NCI-H1092 (cell line): ENCODE measurements at places on chromosomes 2 and 18.

DNA sequence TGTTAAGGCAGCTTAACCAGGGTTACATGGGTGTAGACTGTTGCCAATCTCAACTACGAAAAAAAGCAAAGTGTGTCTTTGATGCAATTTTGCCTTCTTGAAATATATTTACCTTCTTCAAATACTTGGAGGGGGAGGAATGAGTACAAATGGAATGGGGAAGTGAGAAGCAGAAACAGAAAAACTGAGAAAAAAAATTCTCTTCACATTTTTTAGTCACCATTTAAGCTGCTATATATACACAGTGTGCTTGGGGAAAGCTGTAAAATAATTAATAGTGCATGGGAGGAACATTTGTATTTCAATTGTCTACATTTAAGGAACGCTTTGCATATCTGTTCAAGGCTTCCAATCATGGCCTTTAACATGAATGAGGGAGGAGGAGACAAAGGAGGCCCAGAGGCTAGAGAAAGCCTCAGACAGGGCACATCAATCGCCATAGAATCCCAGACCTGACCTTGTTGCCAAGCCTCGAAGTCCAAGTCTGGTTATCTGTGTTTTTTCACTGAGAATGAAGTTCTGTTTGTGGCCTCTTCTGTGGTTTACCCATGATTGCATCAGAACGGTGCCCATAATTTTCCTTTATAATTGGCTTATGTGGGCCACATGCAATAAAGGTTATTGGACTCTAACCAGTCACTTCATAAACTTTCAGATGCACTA is 158.6 kb downstream of the PIK3C3 start:
- no peak for DNase-seq

GRCh38 chr2:98459496-98460175 is 15.0 kb downstream of the INPP4A start:
- DNase-seq: no peak

- no peak for DNase-seq
Measured at GRCh38 chr2:23592898-23593751, 208.1 kb downstream of the KLHL29 start.

DNA sequence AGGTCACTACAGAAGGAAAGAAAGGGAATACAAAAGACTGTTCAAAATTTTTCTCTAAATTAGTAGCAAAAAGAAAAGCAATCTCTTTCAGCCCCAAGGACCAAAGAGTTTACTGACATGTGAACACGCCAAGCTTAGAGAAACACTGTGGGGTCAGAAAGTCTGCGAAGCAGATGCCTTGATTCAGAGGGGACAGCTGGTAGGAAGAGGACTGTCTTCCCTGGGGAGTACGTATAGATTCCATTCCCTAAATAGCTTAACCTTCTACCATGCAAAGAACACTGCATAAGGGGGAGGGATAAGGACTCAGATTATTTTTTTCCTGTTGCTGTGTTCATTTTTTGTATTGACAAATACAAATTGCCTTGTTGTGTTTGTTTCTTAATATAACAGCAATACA is 96.1 kb downstream of the IRS1 start:
- no peak for DNase-seq

GRCh38 chr2:68740400-68740914 is 5.8 kb downstream of the ARHGAP25 start:
- no peak for DNase-seq

DNA sequence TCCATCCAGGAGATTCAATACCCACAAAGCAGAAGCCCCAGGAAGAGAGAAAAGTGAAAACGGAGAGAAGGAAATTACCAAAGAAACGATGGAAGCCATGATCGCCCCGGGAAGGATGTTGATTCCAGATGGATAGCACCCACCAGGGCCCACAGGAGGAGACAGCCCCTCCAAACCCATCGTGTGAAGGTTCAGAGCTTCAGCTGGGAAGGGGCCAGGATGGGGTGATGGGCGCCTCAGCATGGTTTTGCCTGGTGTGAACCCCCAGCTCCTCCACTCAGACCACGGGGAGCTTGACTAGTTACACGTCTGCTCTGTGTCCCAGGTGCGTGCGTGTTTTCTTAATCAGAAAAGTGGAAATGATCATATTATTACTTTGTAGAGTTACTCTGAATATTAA is 264.5 kb downstream of the EIPR1 start:
- DNase-seq: no peak

DNA sequence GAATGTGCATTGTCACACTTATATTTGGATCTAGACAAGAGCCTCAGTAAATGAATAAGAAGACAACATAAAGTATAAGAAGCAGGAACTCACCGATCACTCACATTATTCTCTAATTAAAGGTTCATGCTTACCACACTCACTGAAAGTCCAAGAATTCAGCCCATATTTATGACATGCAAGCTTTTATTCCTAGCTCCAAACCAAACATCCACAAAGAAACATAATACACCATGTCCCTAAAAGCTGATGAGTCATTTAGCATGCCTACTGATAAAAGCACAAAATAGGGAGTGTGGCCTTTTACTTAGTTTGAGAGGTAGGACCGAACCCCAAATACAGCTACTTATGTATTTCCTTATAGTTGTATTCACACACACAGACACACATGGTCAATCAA is 1094.6 kb upstream of the CDH2 start:
- no peak for DNase-seq
